ENCODE measurements at places on chromosomes 7 and 10.

DNA sequence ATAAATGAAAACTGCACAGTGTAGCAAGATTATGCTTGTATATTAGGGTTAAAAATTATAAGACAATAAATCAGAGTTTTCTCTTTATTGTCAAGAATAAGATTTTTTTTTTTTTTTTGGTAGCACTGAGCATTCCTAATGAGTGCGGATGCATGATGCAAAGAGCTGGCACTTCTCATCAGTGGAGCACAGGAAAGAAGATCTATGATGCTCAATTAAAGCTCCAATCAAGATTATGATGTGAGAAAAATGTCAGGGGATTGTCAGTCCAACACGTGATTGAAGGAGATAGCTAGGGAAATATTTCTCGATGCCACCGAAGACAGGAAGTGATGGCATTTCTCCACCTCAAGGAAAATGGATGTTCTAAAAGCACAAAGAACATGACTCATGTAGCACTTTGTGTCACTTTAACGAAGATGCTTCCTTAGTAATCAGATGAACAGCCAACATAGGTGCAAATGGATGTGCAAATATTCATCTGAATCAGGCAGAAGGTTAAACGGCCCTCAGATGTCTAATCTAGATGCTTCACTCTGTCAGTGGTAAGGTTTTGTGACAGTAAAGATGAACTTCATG, 240.9 kb downstream of the THSD7A start:
- DNase-seq = no peak

- no peak for DNase-seq
Measured at GRCh38 chr7:151859111-151859947, 17.6 kb downstream of the PRKAG2 start.

DNA sequence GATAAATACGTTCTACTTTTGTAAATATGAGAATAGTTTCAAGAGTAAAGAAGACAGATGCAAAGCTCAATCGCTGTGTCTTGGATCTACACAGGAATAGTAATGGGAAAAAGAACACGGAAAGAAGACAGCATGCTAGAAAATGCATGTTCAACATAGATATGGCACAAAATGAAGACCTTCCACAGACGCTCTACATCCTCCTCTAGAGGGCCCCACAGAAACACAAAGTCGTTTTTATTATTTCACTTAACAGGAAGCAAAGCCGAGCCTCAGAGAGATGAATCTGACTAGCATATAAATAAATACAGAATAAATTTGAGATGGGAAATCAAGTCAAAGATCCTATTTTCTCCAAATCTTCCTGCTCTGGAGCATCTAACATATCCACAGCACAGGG, 292.6 kb downstream of the PARD3 start:
- DNase-seq = no peak

DNA sequence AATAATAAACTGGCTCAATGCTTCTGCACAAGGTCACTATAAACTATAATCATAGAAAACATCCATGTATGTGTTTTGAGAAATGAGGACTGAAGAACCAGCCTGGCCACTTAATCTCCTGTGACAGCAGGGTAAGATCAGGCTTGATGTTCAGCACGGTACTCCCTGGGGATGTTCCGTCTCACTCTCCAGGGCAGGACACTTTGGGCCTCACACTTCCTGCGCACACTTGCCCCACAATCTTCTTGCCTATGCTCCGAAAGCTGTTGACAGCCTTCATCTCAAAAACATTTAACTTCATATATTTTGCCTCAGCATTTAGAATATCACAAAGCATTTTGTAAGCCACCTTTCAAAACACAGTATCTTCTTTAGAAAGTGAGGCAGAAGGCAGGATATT, 92.7 kb downstream of the PARD3 start:
- DNase-seq = no peak

DNA sequence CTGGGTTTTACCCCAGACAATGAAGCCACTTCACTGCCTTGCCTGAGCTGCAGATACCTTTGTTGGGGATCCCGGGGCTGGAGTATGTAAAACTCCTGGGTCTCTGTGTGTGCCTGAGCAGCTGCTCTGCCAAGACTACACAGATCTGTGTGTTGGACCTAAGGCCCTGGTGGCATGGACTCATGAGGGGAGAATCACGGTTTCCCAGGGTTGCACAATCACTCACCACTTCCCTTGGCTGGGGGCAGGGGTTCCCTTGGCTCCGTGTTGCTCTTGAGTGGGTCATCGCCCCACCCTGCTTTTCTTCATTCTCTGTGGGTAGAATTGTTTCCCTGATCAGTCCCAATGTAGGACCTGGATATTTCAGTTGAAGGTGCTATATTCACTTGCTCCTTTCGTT, 13.9 kb upstream of the TBATA start:
- DNase-seq = no peak

DNA sequence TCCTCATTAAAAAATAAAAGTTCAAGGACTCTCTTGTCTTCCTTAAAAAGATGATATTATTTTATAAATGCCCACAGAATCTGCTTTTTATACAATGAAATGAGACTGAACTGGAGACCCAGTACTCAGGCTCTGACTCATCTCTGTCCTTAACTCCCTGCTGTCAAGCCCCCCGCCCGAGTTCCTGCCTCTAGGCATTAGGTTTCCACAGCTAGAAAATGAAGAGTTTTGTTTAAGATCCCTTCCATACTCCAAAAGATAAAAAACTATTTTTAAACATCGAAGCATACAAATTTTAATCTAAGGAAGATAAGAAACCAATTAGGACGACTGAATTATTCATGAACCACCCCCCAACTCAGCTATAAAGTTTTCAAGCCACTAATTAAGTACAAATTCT, 97.7 kb upstream of the FEZF1 start:
- DNase-seq = no peak

DNA sequence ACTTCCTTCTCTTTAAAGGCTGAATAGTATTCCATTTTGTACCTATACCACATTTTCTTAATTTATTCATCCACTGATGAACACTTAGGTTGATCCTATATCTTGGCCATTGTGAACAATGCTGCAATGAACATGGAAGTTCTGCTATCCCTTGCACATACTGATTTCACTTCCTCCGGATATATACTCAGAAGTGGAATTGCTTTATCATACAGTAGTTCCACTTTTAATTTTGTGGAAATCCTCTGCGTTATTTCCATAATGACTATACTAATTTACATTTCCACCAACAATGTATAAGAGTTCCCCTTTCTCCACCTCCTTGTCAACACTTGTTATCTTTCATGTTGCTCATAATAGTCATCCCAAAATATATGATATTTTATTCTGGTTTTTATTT, 312.6 kb downstream of the PLXDC2 start:
- DNase-seq = no peak

GRCh38 chr10:77318739-77319138, 318.9 kb downstream of the KCNMA1 start:
- DNase-seq = no peak

DNA sequence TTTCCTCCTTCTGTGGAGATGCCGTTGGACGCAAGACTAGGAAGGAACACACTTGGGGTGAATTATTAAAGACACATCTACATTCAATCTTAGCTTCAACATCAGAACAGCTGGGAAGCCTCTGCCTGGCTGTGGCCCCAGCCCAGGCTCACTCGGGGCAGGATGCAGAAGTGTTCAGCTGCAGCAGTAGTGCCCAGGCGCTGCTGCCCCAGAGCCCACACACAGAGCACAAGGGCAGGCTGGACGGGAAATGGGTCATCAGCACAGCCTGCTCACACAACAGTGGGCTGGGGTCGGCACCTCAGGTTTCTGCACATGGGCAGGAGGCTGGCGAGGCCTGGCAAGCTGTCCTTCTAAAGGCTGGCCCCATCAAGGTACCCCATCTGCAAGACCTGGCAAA, 42.5 kb downstream of the NOD1 start:
- DNase-seq = no peak

DNA sequence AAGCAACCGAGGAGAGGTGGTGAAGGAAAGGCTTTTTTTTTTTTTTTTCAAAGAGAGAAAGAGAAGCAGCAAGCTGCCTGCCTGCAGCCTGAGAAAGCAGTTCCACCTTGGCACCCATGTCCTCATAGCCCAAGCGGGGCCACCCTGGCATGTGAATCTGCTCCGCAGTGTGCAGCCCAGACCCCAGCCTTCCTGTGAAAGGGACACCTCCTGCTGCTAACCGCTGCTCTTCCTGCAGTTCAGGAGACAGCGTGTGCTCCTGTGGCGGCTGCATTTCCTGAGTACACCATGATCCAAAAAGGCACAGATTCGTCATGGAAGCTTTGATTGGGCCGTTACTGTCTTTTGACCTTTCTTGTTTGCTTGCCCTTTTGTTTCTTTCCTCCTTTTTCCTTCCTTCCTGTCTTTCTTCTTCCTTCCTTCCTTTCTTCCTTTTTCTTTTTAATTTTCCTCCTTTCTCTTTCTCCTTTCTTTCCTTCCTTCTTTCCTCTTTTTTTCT, 38.1 kb downstream of the IKZF1 start:
- DNase-seq = no peak

DNA sequence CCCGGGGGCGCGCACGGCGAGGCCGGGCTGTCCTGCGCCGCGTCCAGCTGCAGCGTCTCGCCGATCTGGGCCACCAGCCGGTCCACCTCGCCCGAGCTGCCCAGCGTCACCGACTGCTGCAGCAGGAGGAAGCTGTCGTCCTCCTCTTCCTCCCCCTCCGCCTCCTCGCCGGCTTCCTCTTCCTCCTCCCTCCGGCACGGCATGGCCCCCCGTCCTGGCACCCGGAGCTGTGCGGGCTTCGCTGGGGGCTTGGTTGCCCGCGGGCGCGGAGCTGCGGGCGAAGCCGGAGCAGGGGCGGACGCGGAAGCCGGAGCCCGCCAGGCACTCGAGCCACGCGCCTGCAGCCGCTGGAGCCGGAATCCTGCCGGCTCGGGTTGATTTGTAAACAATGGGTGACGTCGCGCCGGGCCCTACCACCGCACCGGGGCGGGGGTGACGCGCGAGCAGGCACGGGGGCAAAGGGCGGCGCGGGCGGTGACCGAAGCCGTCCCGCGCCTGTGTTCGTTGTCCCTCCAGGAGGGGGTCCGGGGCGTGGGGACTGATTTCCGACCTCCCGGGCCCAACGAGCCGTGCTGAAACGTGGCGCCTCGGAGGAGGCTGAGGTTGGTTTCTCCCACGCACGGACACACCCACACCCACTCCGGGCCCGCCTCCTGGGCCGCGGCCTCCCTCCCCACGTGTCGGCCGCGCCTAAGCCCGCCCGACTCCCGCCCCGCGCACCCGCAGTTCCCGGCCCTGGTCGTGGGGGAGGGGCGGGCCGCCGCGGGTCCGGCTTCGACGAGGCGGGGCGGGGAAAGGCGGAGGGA, at the start of gene FRAT2:
FRAT2 (minus strand) TSS at position 360 of the 806 bp plus-strand sequence; CDS start at position 203, 157 bp downstream.
- peak; percentile 78 for DNase-seq

- no peak for DNase-seq
Measured at GRCh38 chr10:7243139-7243538, 167.7 kb downstream of the SFMBT2 start.

DNA sequence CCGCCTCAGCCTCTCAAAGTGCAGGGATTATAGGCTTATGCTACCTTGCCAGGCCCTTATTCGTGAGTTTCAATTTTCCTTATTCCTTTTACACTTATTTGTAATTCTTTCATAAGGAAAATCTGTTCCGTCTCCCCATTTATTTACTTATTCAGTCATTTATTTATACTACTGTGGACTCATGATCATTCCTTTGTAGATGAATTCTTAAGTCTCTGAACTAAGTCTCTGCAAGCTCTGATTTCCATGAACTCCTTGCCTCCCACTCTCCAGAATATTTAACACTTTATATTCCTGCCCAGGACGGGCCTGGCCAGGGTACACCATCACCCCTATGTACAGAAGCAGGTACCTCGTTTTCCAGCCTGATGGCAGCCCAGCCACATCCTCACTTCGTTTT, 39.4 kb downstream of the PFKFB3 start:
- DNase-seq = no peak

DNA sequence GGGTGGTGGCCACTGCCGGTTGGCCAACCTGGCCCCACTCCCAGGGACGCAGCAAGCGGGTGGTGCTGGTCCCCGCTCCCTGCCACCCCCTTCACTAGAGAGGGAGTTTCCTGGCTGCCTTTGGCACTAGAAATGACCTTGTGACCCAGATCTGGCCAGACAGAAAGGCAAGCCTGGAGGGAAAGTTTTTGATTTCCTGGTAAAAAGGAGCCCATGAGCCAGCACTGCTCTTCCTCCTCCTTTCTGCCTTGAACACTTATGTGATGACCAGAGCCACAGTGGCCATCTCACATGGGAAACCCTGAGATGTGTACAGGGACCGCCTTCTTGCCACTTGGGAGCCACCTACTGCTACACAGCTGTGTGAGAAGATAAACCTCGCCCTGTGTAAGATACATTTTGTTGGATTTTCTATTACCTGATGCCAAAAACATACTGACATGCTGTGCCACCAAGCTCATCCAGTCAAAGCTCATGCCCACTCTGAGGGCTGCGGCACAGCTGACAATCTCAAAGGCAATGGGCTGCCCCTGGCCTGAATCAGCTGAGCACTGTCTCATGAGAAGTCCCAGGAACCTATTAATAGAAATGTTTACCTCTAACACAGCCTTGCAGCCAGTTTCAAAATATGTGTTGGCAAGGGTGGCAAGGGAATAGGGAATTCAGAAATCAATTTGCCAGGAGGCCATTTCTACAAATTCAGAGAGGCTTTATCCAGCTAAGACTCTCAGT, 94.0 kb downstream of the CYTH3 start:
- no peak for DNase-seq

DNA sequence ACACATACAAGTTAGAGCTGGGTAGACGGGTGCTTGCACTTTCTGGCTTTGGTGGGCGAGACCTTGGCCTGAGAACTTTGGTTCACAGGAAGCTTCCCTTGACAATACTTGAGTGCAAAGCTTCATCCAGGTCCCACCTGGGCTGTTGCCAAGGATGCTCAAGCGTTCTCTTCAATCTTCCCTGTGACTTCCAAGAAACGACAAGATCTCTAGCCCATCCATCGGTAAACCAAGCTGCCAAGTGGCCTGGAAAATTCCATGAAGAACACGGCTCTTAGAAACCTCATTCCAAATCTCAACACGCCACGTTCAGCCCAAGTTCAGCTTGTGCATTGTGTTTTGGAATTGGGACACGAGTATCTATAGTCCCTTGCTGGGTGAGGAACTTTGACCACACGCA, 84.7 kb downstream of the CHST15 start:
- no peak for DNase-seq

GRCh38 chr10:62631241-62631640, 173.3 kb upstream of the ADO start:
- no peak for DNase-seq

DNA sequence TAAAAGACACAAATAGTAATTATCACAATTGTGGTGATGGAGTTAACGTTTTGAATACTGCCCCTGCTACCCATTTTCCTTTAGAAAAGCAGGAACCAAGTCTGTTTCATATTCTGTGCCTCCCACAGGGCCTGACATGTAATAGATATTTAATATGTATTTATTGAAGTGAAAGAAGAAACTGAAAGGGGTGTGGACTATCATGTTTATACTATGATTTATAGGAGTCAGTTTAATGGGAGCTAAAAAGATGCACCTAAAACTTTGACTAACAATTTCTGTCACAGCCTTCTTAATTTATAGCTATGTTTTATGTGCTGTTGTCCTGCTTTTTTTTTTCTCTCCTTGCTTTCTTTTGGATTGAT, 24.1 kb upstream of the BHLHA15 start:
- DNase-seq = no peak

DNA sequence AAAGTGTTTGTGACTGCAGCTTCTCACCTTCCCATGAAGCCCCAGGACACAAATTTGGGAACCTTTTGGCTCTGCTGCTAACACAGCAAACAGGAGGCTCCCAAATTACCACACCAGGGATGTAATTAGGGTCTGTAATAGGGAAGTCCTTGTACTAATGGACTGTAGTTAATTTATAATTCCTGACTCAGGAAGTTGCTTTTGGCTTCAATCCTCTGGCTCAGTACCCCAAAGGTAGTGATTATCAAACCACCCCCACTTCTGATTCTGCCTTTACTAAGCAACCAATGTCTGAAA, 3.8 kb upstream of the MALSU1 start:
- DNase-seq = no peak

GRCh38 chr10:23157239-23157681, 34.9 kb upstream of the PTF1A start:
- no peak for DNase-seq
